ENCODE measurements at places on chromosomes 12 and 14.

- DNase-seq, result no peak
These were observed at the start of gene OR4Q3 for GRCh38 chr14:19743256-19743655. TSS of gene OR4Q3 (plus strand) at chr14:19743571.

GRCh38 chr14:101083564-101084435 lies 180.3 kb upstream of the RTL1 start:
- no peak for DNase-seq

DNA sequence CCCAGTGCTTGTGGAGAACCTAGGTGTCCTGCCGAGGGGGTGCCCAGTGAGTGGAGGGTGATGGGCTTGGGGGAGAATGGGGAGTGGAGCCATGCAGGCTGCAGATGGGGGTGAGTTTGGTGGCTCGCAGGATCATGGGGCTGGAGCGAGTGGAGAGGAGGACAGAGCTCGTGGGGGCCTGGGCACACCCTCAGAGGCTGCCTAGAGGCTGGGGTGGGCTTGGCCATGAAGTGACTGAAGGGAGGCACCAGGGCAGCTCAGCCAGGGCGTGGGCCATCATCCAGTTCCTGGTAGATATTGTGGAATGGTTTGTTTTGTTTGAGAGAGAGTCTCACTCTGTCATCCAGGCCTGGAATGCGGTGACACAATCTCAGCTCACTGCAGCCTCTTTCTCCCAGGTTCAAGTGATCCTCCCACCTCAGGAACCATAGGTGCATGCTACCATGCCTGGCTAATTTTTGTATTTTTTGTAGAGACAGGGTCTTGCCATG lies 43.4 kb upstream of the AMN start:
- no peak for DNase-seq

DNA sequence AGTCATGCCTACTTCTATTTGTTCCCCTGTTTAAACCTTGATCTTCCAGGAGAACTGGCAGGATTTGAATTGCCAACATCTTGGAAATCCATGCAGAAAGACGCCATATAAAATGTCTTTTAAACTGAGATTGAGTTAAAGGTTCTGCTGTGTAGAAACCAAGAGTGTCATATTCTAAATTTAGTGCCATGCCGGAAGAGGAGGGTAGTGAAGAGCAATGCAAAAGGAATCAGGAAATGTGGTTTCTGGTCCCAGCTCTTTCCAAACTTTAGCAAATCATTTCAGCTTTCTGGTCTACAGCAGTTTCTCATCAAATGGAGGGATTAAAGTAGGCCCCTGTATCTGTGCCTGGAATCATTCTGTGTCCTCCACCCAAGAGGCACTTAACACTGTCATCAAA lies 85.7 kb downstream of the BTG1 start:
- peak; percentile 85 for DNase-seq

GRCh38 chr14:92325835-92326234 lies 2.9 kb downstream of the SLC24A4 start:
- no peak for DNase-seq

DNA sequence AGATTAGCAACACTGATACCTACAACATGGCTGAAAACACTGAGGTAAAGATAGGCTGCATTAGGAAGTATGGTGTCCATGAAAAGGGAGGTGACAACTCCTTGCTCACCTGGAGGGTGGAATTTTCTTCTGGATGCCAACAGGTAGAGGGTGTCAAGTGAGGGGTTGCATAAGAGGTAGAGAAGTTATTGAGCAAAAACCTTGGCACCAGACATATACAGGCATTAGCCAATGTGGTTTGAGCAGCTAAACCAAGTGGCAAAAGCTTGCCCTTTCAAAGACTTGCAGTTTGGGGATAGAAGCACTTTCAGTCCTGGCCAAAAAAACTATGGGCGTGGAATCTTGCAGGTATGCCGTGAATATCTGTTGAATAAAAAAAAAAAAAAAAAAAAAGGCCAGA lies 3.8 kb downstream of the RITA1 start:
- DNase-seq, result no peak

All from mesenchymal stem cell (in vitro differentiated cells and primary cell).